Stimulated activated CD4-positive, alpha-beta T cell treated with anti-CD3 and anti-CD28 coated beads, Interleukin-12 subunit alpha, Interleukin-12 subunit beta, amount 100 ng/mL, for 24 hours (primary cell): ENCODE measurements at places on chromosomes 16 and 17.
A peak's percentile ranks its signal among the peaks of the same experiment; 100 is the strongest.

DNA sequence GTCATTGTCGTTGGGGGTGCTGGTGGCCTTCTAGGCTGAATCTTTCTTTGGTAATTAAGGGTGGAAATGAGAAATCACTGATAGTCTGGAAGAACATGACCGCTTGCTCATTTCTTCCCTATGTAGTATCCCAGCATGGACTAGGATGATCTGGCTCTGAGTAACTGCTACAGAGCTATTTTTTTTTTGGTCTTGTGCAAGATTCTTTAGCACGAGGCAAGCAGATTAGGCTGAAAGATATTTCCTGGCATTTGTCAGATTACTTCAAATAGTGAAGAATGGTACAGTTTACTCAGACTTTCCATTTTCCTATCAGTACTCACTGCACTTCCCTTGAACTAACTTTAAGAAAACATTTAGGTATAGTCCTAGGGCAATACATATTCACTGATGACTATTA, 89.0 kb downstream of the SYCE1L start:
- DNase-seq = no peak

GRCh38 chr17:62805234-62805633, 2.9 kb downstream of the MARCHF10 start:
- DNase-seq = no peak

DNA sequence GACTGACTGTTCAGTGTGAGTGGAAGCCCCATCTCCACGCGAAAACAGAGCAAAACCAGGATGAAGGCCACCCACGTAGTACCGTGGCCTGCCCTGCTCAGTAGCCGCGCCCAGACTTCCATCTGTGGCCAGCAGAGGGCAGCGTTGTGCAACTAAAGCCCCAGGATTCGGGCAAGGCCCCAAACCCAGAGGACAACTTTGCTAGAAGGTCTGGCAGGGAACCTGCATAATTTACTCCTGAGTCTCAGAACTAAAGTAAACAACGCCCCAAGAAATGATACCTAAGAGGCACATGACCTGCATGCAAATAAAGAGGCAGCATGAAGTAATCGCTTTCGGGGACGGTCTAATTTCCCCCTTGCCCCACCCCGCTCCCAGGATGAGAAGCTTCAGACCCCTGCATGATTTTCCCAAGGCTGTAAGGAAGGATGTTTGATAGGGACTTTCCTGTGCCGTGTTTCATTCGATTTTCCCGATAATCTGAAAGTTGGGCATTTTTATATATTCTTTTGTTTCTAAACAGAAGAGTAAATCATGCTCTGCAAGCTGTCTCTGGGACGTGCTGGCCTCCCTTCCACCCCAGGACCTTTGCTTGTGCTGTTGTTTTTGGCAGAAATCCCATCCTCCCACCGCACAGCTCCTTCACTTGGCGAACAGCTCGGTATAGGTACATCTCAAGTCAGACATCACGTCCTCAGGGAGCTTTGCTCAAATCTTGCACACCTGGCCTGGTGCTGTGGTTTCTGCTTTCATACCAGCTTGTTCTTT, 18.6 kb downstream of the HSBP1 start:
- DNase-seq = peak; percentile 78

- no peak for DNase-seq
Observed at GRCh38 chr17:10127819-10128425, 70.5 kb downstream of the GAS7 start.

DNA sequence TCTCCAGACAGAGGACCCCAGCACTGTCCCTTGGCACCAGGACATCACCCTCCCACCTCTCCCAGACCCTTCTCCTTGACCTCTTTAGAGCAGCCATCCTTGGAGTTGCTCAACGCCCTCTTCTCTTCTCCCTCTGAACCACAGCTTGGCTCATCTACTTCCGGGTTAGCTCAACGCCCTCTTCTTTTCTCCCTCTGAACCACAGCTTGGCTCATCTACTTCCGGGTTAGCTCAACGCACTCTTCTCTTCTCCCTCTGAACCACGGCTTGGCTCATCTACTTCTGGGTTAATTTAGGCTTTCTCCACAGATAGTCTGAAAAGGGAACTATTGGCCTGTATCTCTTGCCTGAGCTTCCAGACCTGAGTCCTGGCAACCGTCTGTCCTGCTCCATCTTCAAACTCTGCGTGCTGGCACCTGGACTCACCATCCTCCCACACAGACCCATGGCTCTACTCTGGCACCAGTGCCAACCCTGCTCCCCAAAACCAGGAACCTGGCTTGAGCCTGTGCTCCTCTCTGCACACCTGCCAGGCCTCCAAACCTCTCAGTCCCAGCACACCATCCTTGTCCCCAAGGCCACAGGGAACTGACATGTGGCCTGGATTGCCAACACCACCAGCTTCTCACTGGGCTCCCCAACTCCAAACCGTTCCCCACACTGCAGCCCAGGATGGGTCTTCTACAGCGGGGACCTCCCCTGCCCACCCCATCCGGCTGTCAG, 25.3 kb upstream of the FAAP100 start:
- no peak for DNase-seq

GRCh38 chr17:1676401-1676800, 8.3 kb downstream of the PRPF8 start:
- no peak for DNase-seq

DNA sequence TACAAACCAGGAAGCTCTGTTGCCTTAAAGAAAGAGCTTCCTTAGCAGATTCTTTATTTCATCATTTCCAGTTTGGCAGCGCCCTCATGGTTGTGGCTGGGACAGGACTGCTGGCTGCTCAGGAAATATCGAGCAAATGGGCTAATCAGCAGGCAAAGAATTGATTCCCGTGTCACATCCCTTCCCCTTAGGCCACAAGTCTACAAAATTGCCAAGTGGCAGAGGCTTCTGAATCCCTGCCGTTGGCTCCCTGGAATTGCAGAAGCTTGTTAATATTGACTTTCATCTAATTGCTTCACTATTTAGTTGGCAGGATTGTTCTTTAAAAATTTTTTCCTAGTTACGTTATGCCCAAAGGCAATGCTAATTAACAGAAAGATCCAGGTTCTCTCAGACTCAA, 456.3 kb upstream of the ERCC4 start:
- no peak for DNase-seq

GRCh38 chr16:11615748-11616447, 29.2 kb upstream of the LITAF start:
- no peak for DNase-seq

GRCh38 chr16:26648851-26649250, 417.9 kb upstream of the C16orf82 start:
- DNase-seq = no peak

GRCh38 chr17:13474073-13474800, 127.5 kb downstream of the HS3ST3A1 start:
- no peak for DNase-seq

DNA sequence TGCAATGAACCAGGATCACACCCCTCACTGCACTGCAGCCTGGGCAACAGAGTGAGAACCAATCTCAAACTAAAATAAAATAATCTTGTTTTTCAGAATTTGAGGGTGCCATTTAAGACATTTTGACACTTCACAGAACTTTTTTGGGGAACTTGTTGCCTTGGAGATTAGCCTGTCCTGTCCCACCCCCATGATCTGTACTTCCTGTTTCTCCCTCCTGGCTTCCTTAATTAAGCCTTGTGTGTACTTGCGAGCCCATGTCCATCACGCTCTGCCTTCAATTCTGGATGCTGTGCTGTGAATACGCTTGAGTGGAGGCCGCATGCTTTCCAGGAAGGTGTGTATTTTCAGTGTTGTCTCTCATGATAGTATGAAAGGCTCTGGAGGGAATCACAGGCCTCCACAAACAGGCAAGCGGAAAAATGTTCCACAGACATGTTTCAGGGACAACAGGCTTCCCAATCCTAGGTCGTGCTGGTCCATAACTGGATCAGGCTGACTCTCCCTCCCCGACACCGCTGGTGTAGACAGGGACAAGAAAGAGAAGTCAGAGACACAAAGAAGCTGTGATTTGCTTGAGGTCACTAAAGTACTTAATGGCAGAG, 56.9 kb downstream of the NOS2 start:
- no peak for DNase-seq

DNA sequence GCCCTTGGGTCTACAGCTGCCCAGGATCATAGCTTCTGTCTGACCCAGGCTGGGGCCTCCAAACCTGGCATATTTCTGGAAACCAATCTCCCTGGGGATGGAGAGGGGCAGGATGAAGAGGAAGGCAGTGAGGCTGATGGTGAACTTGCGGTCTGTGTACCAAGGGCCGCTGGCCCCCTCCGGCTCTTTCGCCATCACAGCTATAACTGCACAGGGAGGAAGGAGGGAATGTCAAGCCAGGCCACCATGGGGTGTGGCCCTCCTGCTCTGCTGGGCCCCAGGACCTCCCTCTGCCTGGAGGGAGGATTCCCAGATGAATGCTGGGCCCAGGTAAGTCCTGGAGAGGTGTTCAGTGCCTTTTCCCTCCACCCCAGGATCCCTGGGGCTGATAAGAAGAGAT, 6.3 kb downstream of the SLC38A7 start:
- no peak for DNase-seq

- DNase-seq = no peak
Observed at GRCh38 chr17:38358586-38359513, 7.2 kb downstream of the SOCS7 start.

DNA sequence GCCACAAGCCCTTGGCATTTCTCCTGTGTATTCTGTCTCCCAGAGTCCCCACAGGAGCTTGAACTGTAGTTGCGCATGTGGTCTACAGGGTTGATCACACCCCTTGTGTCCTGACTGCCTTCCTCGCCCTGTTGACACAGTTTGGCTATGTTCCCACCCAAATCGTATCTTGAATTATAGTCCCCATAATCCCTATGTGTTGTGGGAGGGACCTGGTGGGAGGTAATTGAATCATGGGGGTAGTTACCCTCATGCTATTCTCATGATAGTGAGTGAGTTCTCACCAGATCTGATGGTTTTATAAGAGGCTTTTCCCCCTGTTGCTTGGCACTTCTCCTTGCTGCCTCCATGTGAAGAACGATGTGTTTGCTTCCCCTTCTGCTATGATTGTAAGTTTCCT, 21.2 kb downstream of the ADAD2 start:
- no peak for DNase-seq

DNA sequence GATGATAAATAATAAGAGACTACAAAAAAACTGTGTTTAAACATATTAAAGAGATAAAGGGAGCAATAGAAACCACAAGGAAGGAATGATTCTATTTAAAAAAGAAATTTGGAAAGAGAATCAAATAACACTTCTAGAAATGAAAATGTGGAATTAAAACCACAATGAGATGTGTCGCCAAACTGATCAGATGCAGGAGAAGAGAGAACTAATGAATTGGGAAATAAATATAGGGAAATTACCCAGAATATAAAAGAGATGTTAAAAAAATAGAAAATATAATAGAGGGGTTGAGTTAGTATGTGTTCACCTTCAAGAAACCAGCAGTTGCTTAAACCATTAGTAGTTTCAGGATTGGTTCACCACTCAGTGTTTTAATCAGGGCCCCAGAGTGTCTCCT, 48.7 kb upstream of the ADORA2B start:
- no peak for DNase-seq

DNA sequence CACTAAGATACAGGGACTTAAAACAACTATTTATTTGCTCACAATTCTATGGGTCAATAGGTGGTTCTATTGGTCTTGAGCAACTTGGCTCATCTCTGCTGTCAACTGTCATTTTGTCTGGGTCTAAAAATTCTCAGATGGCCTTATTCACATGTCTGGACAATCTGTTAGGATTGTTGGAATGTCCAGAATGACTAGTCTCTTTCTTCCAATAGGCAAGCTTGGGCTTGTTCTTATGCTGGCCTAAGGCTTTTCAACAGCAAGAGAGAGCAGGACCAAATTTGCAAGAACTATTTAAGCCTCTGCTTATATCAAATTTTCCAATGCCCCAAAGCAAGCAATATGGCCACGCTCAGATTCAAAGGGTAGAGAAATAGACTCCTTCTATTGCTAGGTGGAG, 240.9 kb downstream of the KIF2B start:
- DNase-seq = no peak

DNA sequence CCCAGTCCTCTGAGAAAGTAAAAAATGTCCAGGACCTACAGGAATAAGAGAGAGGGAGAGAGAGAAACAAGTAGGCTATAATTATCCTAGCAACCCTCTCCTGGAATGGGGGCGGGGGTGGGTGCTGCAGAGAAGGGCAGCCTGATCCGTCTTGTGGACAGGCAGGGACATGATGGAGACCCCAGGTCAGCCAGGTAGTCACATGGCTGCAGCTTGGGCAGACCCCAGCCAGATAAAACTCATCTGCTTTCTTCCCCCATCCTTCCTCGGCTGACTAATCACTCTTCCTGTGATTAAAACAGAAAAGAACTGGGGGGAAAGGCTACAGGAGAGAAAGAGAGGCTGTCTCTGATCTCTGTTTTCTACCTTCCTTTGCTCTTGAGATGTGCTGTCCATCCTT, 32.6 kb downstream of the COPZ2 start:
- DNase-seq = no peak

GRCh38 chr17:39081851-39082250, 69.6 kb downstream of the PLXDC1 start:
- no peak for DNase-seq

DNA sequence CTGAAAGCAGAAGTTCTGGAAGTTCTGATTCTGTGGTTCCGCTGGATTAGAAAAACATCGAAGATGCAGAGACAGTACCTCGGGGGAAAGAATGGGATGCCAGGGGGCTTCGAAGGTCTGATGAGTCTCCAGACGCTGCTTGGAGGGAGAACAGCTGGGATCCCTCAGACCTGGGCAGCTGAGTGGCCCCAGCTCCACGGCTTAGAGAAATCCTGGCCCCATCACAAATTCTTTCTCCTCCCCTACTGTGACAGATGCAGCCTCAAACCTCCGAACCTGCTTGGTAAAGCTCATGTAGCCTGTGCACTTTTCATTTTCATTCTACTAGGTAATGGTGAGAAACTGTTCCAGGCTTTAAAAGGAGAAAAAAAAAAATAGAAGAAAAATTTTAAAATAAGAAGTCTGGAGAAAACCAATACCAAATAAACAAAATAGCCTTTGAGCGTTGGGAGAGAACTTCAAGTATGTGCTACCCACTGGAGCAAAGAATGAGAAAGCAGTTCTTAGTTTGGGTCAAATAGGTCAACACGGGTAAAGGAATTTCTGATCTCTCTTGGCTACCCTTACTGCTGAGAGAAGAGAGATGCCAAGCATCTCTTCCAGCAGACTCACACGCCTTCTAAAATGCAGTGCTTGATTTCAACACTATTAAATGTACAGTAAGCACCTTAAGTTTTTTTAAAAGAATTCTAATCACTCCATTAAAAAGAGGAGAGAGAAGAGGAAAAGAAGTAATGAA, 19.9 kb downstream of the MAF start:
- no peak for DNase-seq
